ENCODE measurements at places on chromosomes 1 and 21.

- no peak for DNase-seq
Measured at GRCh38 chr1:50877641-50878040, 82.4 kb downstream of the FAF1 start.

- DNase-seq, result no peak
Measured at GRCh38 chr1:167146903-167147539, 53.1 kb downstream of the STYXL2 start.

- no peak for DNase-seq
Measured at GRCh38 chr1:26923711-26924110, 2.2 kb downstream of the NUDC start.

GRCh38 chr1:6052543-6053205, 7.0 kb downstream of the KCNAB2 start:
- peak; percentile 82 for DNase-seq

DNA sequence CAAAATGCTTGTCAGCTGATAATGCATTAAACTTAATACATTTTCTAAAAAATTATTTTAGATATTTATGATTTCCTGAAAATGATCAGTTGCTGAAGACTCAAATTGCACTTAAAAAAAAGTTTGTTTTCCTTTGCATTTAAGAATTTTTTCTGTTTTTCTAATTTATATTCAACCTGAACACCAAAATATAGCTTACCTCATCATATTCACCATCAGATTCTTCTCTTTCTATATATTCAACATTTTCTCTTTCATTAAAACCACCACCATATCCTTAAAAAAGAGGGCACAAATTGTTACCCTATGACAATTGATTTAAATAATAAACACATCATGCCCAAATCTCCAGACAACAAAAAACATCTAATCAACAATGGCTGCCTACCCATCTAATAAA, 8.6 kb downstream of the ZRANB2 start:
- no peak for DNase-seq

DNA sequence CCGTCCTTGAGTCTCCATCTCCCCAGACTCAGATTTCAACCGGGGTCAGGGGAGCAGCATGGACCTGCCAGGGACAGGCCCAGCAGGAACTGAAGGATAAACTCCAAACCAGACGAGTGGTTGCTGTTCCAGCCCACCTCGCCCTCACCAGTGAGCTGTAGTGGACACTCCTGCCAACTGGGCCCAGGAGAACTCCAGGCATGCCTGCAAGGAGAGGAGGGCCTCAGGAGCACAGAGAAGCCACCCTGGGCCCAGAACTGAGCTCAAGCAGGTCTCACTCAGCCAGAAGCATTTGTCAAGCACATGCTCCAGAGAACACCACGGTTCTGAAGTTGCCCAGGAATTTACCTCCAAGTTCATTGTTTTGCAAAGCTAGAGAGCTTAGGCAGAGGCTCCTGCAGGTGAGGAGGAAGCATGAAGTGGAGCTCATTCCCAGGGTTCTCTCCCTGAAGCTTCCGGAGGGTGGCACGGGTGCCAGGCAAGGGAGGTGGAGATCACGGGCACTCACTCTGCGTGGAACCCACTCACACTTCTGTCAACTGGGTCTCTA, 61.0 kb downstream of the MATN1 start:
- DNase-seq, result no peak

- DNase-seq, result no peak
Measured at GRCh38 chr21:32545948-32546441, 39.3 kb downstream of the TCP10L start.

- DNase-seq, result no peak
Measured at GRCh38 chr1:9654834-9655723, 3.5 kb downstream of the PIK3CD start.

- no peak for DNase-seq
Measured at GRCh38 chr1:213256438-213257087, 205.5 kb downstream of the RPS6KC1 start.

DNA sequence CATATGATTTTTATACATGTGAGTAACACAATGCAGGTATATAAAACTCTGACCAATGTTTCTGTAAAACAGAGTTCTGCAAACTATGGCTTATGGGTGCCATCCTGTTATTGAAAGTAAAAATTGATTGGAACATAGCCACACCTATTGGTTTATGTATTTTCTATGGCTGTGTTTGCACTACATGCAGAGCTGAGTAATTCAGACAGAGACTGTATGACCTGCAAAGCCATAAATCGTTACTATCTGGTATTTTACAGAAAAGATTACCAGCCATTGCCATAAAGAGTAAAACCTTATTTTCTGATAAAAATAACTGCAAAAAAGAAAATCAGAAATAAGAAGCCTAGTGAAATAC, 13.1 kb downstream of the GBP1 start:
- no peak for DNase-seq

DNA sequence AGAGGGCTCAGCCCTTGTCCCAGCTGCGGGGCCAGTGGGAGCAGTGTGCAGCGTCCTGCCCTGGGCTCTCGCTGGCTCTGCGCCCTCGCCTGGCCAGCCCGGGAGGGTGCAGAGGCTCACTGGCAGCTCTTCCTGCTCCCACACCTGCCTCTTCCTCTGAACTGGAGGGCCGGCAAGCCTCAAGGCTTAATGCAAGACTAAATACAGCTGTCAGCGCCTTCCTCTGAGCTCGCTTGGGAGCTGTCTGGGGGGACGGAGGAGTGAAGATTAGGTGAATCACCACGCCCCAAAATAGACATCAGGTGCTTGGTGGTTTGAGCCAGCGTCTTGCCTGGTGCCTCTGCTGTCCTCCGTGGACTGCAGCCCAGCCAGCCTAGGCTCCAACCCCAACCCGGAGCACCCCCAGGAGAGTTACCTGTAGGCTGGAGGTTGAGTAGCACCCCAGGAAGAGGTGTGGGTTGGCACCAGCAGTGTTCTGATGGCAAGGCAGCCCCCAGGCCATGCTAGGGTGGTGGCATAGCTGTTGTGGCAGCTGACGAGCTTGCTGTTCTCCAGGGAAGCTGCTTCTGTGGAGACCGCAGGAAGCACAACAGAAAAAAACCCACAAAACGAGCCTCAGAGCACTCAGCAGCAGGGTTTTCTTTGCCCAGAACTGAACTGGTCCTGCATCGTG, 36.9 kb downstream of the UMODL1 start:
- peak; percentile 80 for DNase-seq
